ENCODE measurements at places on chromosomes 6 and 20. TPM values are rescaled to one million over a fixed set of nuclear protein-coding genes. Genes with fewer than 3 reads are reported as not detected.

The DEFB124 gene
- not detected for total RNA-seq

The C6orf132 gene
- 45.1 TPM for total RNA-seq

The SLC17A9 gene
- 19.9 TPM for total RNA-seq

The NKAIN4 gene
- total RNA-seq = 20.9 TPM

The ADGRF5 gene
- not detected for total RNA-seq

The FAM135A gene
- 25.0 TPM for total RNA-seq

DNA sequence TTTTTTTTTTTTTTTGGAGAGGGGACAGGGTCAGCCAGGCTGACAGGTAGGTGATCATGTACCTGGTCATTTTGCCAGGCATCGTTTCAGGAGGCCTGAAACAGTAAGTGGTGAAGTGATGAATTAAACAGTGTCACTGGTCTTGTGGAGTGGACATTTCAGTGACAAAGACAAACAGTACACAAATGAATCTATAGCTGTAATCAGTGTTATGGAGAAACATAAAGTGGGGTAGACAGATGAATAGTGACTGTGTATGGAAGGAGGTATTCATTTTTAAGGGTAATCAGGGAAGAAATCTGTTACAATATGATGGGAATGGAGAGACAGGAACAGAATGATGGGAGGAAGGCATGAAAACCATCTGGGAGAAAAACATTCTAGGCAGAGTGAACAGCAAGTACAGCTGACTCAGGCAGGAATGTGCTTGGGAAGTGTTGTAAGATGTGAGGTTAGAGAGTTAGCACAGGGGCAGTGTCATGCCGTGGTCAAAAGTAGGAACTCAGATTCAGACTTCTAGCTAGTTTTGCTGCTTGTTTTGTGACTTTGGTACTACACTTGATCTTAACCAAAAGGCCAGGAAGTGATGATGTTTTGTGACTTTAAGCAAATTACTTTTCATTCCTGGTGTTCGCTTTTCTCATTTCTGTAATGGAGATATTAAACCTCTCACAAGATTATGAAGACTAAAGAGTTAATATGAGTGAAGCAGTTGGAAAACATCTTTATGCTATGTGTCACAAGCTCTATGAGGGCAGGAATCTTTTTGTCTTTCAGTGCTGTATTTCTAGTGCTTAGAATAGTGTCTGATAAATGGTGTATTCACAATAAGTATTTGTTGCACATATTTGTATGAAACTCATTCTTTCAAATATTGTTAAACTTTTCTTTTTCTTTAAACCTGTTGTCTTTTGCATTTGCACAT is 43.4 kb downstream of the QKI start:
- H3K4me3 ChIP-seq = no peak overlapping the region
- no peak for DNase-seq
- H3K4me1 ChIP-seq = no peaks in the 10 kb centered on the region
- no peak overlapping the region for H3K27ac ChIP-seq
- H3K27me3 ChIP-seq = no peaks in the 10 kb centered on the region
- H3K36me3 ChIP-seq = peaks cover 7% of the 10 kb centered on the region

GRCh38 chr6:49551078-49551865 is 804 bp downstream of the C6orf141 start:
- peaks cover 6% of the 10 kb centered on the region for H3K4me1 ChIP-seq
- no peak overlapping the region for H3K27ac ChIP-seq
- peak; percentile 54 for DNase-seq
- H3K36me3 ChIP-seq = peaks cover 34% of the 10 kb centered on the region
- peaks cover 11% of the 10 kb centered on the region for H3K27me3 ChIP-seq

GRCh38 chr20:12581644-12582289 is 427.0 kb upstream of the SPTLC3 start:
- no peaks in the 10 kb centered on the region for H3K27me3 ChIP-seq
- no peak overlapping the region for H3K4me3 ChIP-seq
- DNase-seq = no peak
- H3K27ac ChIP-seq = no peak overlapping the region
- H3K36me3 ChIP-seq = peaks cover 7% of the 10 kb centered on the region

- no peak overlapping the region for H3K4me3 ChIP-seq
- peak; percentile 78 for DNase-seq
- H3K27ac ChIP-seq = no peak overlapping the region
- H3K36me3 ChIP-seq = no peaks in the 10 kb centered on the region
These were observed 4.4 kb downstream of the PI16 start for GRCh38 chr6:36958775-36959554.

GRCh38 chr6:4849226-4850022 is 73.2 kb downstream of the CDYL start:
- no peaks in the 10 kb centered on the region for H3K36me3 ChIP-seq
- peaks cover 2% of the 10 kb centered on the region for H3K4me1 ChIP-seq
- no peaks in the 10 kb centered on the region for H3K27me3 ChIP-seq
- no peak overlapping the region for H3K4me3 ChIP-seq
- no peak for DNase-seq

DNA sequence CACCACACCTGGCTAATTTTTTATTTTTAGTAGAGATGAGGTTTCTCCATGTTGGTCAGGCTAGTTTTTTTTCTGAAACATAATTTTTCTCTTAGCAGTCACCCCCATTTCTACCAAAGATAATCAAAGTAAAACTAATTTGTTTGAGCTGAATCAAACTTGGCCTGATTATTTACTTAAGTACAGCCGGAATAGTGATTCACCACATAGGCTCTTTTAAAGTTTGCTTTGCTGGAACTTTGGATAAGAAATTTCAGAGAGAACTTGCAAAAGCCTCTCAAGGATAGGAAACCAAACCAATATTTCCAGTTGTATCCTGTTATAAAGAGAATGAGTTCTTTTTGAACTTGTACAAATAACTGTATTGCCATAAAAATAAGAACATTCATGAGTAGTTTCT is 105.0 kb upstream of the SYNCRIP start:
- no peaks in the 10 kb centered on the region for H3K4me1 ChIP-seq
- no peak for DNase-seq
- no peak overlapping the region for H3K4me3 ChIP-seq
- H3K27me3 ChIP-seq = no peaks in the 10 kb centered on the region
